Urothelium cell line (cell line): ENCODE measurements at places on chromosomes 7 and 10.

- DNase-seq, result no peak
Measured at GRCh38 chr10:11758527-11759236, 16.5 kb downstream of the ECHDC3 start.

DNA sequence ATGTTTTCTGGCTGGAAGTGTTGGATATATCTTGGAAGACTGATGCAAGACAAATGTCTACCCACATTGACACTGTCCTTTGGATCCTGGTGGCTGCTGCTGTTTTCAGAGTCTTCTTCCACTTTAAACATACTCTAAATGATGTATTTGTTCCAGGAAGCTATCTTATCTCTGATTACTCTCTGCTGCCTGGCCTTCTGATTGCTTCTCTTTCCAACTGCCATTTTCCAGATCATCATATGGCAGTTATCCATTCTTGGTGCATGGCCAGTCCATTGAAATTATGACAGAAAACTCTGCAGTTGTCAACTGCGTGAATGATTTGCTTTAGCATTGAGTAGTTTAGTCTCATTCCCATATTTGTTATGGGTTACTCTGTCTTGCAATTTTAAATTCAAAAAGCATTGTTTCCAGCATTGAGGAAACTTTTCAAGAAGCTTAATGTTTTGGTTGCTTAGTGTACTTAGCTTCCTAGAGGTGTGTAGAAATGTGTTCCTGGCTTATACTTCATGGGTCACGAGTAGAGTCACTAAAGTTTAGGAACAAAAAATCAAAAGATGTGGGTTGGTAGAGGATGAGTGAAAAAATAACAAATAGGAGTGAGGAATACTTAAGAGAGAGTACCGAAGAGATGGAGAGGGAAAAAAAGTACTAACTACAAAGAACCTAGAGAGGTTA, 268.3 kb upstream of the MTPN start:
- no peak for DNase-seq

GRCh38 chr7:152025937-152026890, 740 bp downstream of the GALNT11 start:
- DNase-seq, result no peak

GRCh38 chr7:55498142-55498541, 74.2 kb downstream of the VOPP1 start:
- DNase-seq, result no peak

- no peak for DNase-seq
Measured at GRCh38 chr7:93036807-93037206, 81.0 kb downstream of the SAMD9 start.

DNA sequence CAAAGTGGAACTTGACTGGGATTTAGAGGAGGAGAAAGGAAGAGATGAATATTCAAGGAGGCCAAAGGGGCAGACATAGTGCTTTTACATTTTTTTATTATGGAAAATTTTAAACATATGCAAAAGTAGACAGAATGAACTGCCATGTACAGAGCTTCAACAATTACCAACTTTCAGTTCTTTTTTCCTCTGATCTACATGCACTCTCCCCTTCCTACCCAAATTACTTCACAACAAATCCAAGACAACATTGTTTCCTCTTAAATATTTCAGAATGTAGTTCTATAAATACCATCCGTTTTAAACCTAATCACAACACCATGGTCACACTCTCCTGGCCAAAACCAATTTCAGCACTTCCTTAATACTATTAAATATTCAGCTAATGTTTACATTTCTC, 83.5 kb upstream of the FZD1 start:
- no peak for DNase-seq

DNA sequence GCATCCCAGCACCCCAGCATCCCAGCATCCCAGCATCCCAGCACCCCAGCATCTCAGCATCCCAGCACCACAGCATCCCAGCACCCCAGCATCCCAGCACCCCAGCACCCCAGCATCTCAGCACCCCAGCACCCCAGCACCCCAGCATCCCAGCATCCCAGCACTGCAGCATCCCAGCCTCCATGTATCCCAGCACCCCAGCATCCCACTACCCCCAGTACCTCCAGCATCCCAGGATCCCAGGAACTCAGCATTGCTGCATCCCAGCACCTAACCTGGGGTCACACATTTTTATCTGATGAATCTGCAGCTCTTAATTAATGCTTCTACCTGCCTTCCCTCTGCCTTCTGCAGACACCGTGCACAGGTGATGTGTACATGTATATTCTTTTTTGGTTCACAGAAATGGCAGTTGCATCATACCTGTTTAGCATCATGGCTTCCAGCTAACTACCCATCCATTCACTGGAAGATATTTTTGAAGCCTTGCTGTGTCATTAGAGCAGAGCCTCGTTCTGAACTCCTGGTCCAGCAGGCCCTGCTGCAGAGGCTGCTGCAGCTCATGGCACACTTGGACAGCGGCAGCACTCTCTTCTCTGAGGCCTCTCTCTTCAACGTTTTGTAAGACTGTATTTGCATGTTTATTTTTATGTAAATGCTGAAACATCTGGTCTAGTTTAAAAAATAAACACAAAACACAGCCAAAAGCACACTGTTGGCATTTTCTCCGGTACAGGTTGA, 4.6 kb upstream of the CFAP46 start:
- DNase-seq, result no peak
